EH (cell line): ENCODE measurements at places on chromosomes 2 and 18.

DNA sequence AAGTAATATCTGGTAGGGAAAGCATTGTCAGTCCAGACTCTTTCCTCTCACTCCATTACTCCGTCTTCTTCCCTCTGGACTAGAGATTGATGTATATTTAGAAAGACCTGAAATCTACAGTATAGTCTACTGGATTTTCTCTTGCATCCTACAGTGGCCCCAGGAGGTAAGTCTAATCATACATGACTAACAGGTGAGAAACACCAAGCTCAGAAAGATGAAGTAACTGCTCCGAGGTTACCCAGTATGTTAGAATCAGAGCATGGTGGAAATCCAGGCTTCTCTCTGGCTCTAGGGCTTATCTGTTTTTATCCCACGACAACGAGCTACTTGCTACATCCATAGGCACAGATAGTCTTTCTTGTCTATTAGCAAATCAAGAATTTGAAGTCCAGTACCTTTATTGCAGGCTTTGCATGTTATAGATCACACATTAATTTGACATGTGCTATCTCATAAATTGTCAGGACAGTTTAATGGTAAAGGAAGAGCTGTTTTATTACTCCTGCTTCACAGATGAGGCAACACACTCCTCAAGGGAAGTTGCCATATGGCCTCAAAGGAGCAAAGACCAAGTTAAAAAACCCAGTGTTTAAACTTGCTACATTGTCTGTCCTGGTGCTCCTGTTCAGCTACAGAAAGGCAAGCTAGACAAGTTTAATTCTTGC is 484.3 kb downstream of the THSD7B start:
- DNase-seq, result peak; percentile 7

DNA sequence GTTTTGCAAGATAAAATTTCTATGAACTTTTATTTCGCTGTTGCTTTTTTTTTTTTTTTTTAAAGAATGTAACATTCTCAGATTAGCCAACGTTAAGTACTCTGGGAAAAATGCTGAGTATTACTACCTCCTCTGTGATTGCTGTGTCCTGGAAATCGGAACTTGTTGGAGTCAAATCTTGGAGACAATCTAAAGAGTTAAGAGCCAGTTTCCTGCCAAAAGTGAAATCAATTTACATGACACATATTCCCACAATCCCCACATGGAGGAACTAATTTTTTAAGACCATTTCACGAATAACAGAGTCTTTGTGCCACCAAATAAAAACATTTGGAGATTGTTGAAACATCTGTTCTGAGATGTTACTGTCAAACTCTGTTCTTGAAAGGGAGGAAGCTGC is 127.8 kb downstream of the MEP1B start:
- DNase-seq, result peak; percentile 33

DNA sequence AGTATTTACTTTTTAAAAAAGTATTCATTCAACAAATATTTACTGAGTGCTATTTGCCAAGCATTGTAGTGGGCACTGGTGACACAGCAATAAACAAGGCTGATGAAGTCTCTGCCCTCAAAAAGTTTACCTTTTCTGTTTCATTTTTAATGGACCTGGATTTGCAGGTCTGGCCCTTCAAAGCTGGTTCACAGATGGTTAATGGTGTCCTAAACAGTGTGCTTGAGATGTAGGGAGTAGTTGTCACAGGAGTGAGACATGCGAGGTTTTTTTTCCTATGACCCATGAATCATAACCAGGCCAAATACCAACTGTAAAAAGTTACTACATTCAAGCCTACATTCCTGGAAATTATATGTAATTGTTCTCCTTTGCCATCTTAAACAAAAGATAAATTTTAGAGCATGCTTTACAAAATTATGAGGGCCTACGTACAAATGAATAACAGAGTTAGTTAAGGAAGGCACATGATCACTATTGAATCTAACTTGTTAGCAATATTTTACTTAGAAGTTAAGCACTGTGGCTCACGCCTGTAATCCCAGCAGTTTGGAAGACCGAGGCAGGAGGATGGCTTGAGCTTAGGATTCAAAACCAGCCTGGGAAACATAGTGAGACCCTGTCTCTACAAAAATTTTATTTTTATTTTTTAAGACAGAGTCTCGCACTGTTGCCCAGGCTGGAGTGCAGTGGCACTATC is 223.9 kb downstream of the MBD5 start:
- DNase-seq, result peak; percentile 80

- no peak for DNase-seq
Measured at GRCh38 chr2:230227216-230227615, 1.7 kb downstream of the SP140 start.

GRCh38 chr18:71865888-71866287 is 678.3 kb downstream of the CBLN2 start:
- DNase-seq, result no peak

GRCh38 chr2:10947446-10948187 is 35.9 kb downstream of the KCNF1 start:
- peak; percentile 10 for DNase-seq

- peak; percentile 4 for DNase-seq
Measured at GRCh38 chr2:260507-261161, 3.2 kb downstream of the SH3YL1 start.

- peak; percentile 48 for DNase-seq
Measured at GRCh38 chr2:99836690-99837605, 305.4 kb downstream of the AFF3 start.

DNA sequence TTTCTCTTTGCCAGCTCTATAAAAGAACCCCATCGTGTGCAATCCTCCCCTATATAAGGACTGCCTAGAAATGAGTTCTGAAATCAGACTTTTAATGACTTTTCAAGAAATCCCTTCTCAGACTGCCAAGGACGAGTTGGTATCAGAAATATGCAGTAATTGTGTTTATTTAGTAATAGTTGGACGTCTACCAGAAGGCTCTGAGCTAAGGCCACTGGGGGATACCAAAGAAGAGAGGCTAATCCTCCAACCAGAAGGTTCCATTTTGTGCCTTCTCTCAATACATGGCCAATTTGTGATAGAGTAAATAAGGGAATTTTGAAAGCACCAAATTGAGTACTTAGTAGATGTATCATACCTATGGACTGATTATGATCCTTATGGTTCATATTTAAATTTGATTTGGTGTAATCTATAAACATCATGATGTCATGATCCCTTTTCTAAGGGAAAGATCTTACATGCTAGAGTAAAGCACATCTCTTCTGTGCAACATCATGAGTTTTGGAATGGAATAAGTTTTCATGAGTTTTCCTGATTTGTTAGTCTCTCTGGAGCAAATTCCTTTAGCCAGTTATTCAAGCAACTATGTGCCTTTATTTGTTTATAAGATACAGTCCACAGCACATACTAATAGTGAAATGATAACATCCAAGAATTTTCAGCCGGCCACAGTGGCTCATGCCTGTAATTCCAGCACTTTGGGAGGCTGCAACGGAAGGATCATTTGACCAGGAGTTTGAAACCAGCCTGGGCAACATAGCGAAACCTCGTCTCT is 82.2 kb upstream of the LTBP1 start:
- DNase-seq, result peak; percentile 96

DNA sequence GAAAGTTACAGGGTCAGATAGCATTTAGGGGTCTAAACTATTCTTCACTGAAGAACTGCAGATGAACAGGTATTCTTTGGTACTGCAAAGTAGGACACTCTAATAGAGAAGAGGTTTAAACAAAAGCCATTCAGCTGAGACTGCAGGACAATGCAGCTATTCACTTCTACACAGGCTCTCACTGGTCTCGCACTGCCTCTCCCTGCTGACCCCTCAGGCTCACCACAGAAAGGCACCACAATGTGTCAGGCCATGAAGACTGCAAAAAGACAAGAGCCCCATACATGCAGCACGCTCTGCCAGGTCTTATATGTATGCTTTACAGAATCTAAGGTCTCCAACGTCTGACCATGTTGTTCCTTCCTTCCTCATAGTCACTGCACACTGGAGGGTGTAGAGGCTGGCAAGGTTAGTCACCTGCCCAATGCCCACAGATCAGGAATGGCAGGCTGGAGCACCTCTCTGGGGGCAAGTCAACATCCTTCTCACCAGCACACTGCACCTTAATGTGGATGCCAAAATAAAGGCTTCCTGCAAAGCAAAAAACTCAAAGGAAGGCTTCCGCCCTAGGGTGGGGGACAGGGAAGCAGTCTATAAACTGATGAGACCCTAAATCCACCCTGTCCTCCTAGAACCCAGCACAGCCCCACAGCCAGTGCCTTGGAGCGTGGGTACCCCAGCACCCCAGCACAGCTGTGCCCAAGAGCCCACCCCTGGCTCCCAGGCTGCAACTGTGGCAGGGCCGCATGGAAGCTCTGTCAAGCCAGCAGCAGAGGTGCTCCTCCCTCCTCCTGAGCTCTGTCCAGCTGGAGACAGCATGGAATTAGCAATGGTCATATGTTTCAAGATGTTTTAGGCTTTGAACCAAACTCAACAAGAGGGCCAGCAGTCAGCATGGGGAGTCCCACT is 10.7 kb upstream of the RNU4ATAC start:
- DNase-seq, result no peak

GRCh38 chr2:217666338-217666737 is 336.5 kb downstream of the TNS1 start:
- peak; percentile 67 for DNase-seq

DNA sequence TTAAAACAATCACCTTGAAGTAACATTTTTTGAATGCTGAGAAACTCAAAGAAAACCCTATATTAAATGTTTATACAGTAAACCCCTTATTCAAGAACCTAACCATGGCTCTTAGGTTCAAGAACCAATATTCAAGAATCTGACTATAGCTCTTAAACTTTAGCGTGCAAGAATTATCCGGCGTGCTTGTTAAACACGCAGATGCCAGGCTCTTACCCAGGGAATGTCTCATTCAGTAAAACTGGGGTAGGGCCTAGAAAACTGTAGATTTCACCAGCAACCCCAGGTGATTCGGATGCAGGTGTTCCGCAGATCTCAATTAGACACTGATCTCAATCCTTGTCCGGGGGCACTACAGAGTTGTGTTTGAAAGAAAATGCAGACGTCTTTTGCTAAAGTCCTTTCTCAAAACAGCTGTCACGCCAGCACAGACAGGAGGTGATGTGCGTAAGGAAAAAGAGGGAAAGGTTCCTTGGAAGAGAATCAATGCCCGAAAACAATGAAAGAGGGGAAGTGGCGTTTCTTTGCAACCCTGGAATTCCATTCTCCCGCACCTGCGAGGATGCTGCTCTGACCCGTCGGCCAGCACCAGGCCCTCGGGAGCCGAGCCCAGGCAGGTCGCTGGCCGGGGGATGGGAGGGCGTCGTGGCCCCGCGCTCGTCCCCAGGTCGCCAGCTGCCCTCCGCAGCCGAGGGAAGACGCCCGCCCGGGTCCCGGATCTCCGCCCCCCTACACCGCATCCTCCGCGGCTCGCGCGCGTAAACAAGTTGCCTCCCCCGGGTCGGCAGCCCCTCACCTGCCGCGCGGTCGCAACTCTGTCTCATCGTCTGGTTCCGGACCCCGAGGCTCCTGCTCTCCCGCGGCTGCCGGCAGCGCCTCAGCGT is 851 bp downstream of the EIF2AK3 start:
- DNase-seq, result peak; percentile 30

DNA sequence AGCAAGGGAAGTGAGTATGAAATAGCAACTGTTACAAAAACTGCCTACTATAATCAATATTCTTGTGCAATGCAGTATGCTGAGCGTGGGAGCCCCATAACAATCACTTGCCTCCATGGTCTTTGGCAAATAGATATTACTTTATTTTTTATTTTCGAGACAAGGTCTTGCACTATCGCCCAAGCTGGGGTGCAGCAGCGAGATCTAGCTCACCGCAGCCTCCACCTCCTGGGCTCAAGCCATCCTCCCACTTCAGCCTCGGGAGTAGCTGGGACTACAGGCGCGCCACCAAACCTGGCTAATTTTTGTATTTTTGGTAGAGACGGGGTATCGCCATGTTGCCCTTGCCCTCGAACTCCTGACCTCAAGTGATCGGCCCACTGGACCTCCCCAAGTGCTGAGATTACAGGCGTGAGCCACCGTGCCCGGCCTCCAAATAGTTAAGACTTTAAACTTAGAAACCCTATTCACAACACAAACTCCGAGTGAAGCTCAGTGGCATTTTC is 1.2 kb upstream of the CCNT2 start:
- DNase-seq, result no peak

DNA sequence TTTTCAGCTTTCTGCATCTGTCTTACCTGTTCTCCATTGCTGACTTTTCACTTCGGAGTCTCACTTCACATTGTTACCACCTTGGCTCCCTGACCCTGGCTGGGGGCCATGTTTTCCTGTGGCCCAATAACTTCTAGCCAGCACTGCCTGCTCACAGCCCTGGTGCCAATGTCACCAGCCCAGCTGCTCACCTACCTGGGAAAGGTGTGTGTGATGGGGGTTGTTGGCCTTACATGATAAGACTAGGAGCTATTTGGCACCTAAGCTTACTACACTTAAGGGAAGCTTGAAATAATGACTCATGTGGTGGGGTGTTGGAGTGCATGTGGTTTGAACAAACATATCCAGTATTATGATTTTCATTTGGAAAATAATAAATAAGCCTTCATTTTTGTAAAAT is 37.5 kb upstream of the PGAP1 start:
- no peak for DNase-seq

DNA sequence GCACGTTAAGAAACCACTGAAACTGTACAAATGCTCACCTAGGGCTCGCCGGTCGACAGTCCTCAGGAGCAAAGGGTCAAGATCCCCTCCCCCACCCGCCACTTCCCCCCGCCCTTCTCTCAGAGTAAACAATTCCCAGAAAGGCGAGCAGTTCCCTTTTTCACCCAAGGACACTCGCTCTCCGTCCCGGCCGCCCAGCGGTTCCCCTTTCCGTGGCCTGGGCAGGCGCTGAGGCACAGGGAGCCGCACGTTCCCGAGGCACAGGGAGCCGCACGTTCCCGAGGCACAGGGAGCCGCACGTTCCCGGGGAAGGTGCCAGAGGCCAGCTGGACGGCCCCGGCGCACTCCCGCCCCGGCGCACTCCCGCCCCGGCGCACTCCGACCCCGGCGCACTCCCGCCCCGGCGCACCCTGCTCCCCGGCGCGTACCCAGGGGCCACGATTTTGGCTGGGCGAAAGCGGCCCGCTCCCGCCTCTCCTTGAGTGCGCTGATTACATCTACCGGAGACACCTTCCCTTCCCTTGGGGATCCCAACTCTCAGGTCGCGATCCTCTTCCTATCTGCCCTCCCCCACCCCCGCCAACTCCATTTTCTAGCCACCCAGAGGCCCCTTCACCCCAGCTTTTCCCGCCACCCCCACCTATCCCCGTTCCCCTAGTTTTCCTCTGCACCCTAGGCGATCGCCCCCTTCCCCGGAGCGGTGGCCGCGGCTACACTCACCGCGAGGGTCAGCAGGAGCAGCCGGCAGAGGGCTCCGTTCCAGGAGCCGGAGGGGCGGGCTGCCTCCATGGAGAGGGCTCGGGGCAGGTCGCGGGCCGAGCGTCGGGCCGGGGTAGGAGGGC is 817 bp downstream of the DSC2 start:
- no peak for DNase-seq

GRCh38 chr2:19350678-19351401 is 7.6 kb downstream of the OSR1 start:
- DNase-seq, result no peak

- no peak for DNase-seq
Measured at GRCh38 chr2:20144196-20144595, 80.7 kb downstream of the SDC1 start.

- DNase-seq, result no peak
Measured at GRCh38 chr18:56721491-56721890, 70.3 kb downstream of the WDR7 start.
